ENCODE measurements at places on chromosomes 3 and 15.

GRCh38 chr3:124862006-124862405 is 25.2 kb downstream of the ITGB5 start:
- H3K4me1 ChIP-seq: no peaks in the 10 kb centered on the region
- no peaks in the 10 kb centered on the region for H3K36me3 ChIP-seq
- no peak for DNase-seq
- no peaks in the 10 kb centered on the region for H3K27me3 ChIP-seq

- H3K27ac ChIP-seq: no peak overlapping the region
- peak; percentile 35 for DNase-seq
- H3K36me3 ChIP-seq: no peaks in the 10 kb centered on the region
- H3K4me3 ChIP-seq: peak overlapping the region; percentile 24
These were observed 3.9 kb downstream of the ZDHHC19 start for GRCh38 chr3:196207159-196207832.

DNA sequence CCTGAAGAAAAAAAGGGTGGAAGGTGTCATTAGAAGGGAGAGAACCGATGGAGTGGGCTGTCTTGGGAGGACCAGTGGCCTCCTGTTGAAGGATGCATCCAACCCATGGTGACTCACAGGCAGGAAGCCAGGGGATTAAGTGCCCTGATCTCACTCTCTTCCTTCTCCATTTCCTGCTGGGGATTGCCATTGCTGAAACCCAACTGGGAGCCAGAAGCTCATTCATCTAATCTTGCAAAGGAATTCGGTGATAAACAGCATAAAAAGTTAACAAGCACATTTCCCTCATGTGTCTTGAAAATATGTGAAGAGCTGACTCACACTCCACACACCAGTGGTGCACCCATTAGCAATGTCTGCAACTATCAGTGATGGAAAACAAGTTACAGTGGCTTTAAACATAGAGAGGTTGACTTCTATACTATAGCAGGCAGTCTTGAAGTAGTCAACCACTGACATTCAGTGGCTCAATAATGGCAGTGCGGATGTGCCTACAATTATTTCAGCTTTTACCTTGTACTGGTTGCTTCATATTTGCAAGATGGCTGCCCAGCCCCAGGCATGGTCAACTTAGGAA is 12.8 kb upstream of the CSRNP1 start:
- no peak overlapping the region for H3K27ac ChIP-seq
- no peak for DNase-seq
- H3K4me1 ChIP-seq: no peaks in the 10 kb centered on the region
- no peaks in the 10 kb centered on the region for H3K27me3 ChIP-seq
- H3K4me3 ChIP-seq: no peak overlapping the region

- H3K4me1 ChIP-seq: no peaks in the 10 kb centered on the region
- H3K27me3 ChIP-seq: no peaks in the 10 kb centered on the region
- no peak overlapping the region for H3K27ac ChIP-seq
- no peak for DNase-seq
These were observed 166.2 kb upstream of the SEMA6D start for GRCh38 chr15:47551079-47551478.

- DNase-seq: no peak
- H3K4me1 ChIP-seq: no peaks in the 10 kb centered on the region
- H3K27me3 ChIP-seq: no peaks in the 10 kb centered on the region
These were observed 159.4 kb downstream of the TMEM108 start for GRCh38 chr3:133197619-133198018.
